Hair follicle dermal papilla cell (primary cell): ENCODE measurements at places on chromosomes 5 and 9. TPM values are rescaled to one million over a fixed set of nuclear protein-coding genes. Genes with fewer than 3 reads are reported as not detected.

Gene GABBR2
- 0.81 and 2.9 TPM in 2 replicates for total RNA-seq

Gene FOXE1
- 0.12 TPM in 1 of 2 replicates, not detected in the other for total RNA-seq

Gene SOX30
- total RNA-seq: under 0.01 TPM in 1 of 2 replicates, not detected in the other

Gene TRPM3
- total RNA-seq: 14.9 and 22.0 TPM in 2 replicates

Gene RHOBTB3
- total RNA-seq: 309 and 354 TPM in 2 replicates

Gene ANKRD18B
- not detected in 2 replicates for total RNA-seq

Gene MYORG
- 0.97 and 1.1 TPM in 2 replicates for total RNA-seq

Gene PLPPR1
- total RNA-seq: not detected in 2 replicates

Gene ACOT12
- total RNA-seq: not detected in 2 replicates

Gene PHAX
- total RNA-seq: 42.6 and 53.5 TPM in 2 replicates

Gene FOXD4L5
- 0.16 TPM in 1 of 2 replicates, not detected in the other for total RNA-seq

Gene FAM200C
- total RNA-seq: 1.7 and 3.2 TPM in 2 replicates

Gene ARHGEF39
- total RNA-seq: 0.12 and 0.49 TPM in 2 replicates

Gene PCDHB13
- 1.2 and 1.3 TPM in 2 replicates for total RNA-seq

Gene ZNF484
- 16.3 and 17.5 TPM in 2 replicates for total RNA-seq

Gene PIP5K1B
- not detected in 2 replicates for total RNA-seq

Gene IL31RA
- total RNA-seq: 14.0 and 16.0 TPM in 2 replicates

Gene SPATA6L
- 0.65 and 0.73 TPM in 2 replicates for total RNA-seq

Gene ANGPTL2
- 93.9 and 100 TPM in 2 replicates for total RNA-seq

Gene FOXD4L4
- total RNA-seq: under 0.01 TPM in 1 of 2 replicates, not detected in the other

Gene ZNG1A
- 13.6 and 15.1 TPM in 2 replicates for total RNA-seq

Gene RNF183
- not detected in 2 replicates for total RNA-seq

Gene C5orf52
- total RNA-seq: not detected in 2 replicates

Gene PPP1R26
- 8.1 and 10.1 TPM in 2 replicates for total RNA-seq

Gene AGXT2
- total RNA-seq: not detected in 2 replicates

Gene CDH9
- total RNA-seq: 0.12 TPM in 1 of 2 replicates, not detected in the other

Gene LCN9
- total RNA-seq: not detected in 2 replicates

Gene PCDHGA12
- total RNA-seq: 23.6 and 37.8 TPM in 2 replicates

Gene GFRA3
- total RNA-seq: not detected in 2 replicates

Gene ANKRD34B
- not detected in 2 replicates for total RNA-seq

Gene OR13D1
- not detected in 2 replicates for total RNA-seq

Gene OTULINL
- 0.49 and 1.3 TPM in 2 replicates for total RNA-seq

Gene PCDHA4
- 0.49 and 1.1 TPM in 2 replicates for total RNA-seq

Gene WDR38
- not detected in 2 replicates for total RNA-seq

Gene ZNF618
- 17.1 and 20.3 TPM in 2 replicates for total RNA-seq

Gene NMUR2
- total RNA-seq: not detected in 2 replicates

Gene PCDHA6
- total RNA-seq: 1.1 and 2.1 TPM in 2 replicates

Gene ACER2
- 1.1 TPM in 2 replicates for total RNA-seq

Gene HMMR
- 0.65 and 2.2 TPM in 2 replicates for total RNA-seq

Gene NR2F1-AS1
- 26.2 and 28.6 TPM in 2 replicates for total RNA-seq

Gene GLRX
- 22.6 and 33.2 TPM in 2 replicates for total RNA-seq
